ENCODE measurements at places on chromosomes 5 and 9. TPM values are rescaled to one million over a fixed set of nuclear protein-coding genes. Genes with fewer than 3 reads are reported as not detected.

The ANKRD31 gene
- total RNA-seq, result 1.4 TPM

The CDKN2B gene
- 40.3 TPM for total RNA-seq

GRCh38 chr5:180673371-180674089, 24.1 kb upstream of the FLT4 start:
- H3K36me3 ChIP-seq, result no peaks in the 10 kb centered on the region
- H3K4me1 ChIP-seq, result peaks cover 2% of the 10 kb centered on the region
- no peak overlapping the region for H3K4me3 ChIP-seq
- DNase-seq, result no peak
- H3K27me3 ChIP-seq, result peaks cover 71% of the 10 kb centered on the region

GRCh38 chr9:131487621-131488031, 15.1 kb upstream of the POMT1 start:
- H3K36me3 ChIP-seq, result peaks cover 56% of the 10 kb centered on the region
- no peak overlapping the region for H3K27ac ChIP-seq
- no peaks in the 10 kb centered on the region for H3K27me3 ChIP-seq
- H3K4me1 ChIP-seq, result no peaks in the 10 kb centered on the region
- no peak for DNase-seq

- peak overlapping the region; percentile 90 for H3K4me3 ChIP-seq
- no peak for DNase-seq
- no peaks in the 10 kb centered on the region for H3K27me3 ChIP-seq
- peaks cover 11% of the 10 kb centered on the region for H3K36me3 ChIP-seq
- H3K4me1 ChIP-seq, result peaks cover 35% of the 10 kb centered on the region
- H3K27ac ChIP-seq, result peak overlapping the region; percentile 69
Observed at GRCh38 chr9:35746583-35746982, 2.4 kb downstream of the GBA2 start.

GRCh38 chr5:16791036-16791705, 144.9 kb downstream of the MYO10 start:
- H3K27ac ChIP-seq, result no peak overlapping the region
- no peak overlapping the region for H3K4me3 ChIP-seq
- H3K27me3 ChIP-seq, result no peaks in the 10 kb centered on the region
- DNase-seq, result no peak
- H3K36me3 ChIP-seq, result peaks cover 8% of the 10 kb centered on the region

The PCDHAC2 gene
- 12.1 TPM for total RNA-seq

GRCh38 chr5:57561231-57561842, 78.7 kb upstream of the ACTBL2 start:
- H3K4me1 ChIP-seq, result peaks cover 19% of the 10 kb centered on the region
- H3K4me3 ChIP-seq, result no peak overlapping the region
- peak overlapping the region; percentile 77 for H3K27ac ChIP-seq
- no peaks in the 10 kb centered on the region for H3K36me3 ChIP-seq

- no peaks in the 10 kb centered on the region for H3K27me3 ChIP-seq
- peaks cover 21% of the 10 kb centered on the region for H3K36me3 ChIP-seq
- H3K27ac ChIP-seq, result peak overlapping the region; percentile 63
- no peak for DNase-seq
Observed at GRCh38 chr9:20760246-20760891, 76.3 kb downstream of the FOCAD start.

The SMIM32 gene
- total RNA-seq, result 0.32 TPM

DNA sequence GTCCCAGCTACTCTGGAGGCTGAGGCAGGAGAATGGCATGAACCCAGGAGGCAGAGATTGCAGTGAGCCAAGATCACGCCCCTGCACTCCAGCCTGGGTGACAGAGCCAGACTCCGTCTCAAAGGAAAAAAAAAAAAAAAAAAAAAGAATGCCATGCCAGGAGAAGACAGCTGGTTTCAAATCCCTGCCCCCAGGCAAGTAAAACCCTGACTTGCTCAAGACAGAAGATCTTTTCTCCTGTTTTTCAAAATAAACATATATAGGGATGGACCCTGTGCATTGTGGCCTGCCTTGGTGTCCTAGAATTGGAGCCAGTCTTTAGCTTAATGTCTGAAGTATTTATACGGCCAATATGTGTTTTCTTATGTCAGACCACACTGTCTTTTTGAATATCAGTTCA, 177.1 kb downstream of the NR3C1 start:
- no peaks in the 10 kb centered on the region for H3K27me3 ChIP-seq
- peaks cover 37% of the 10 kb centered on the region for H3K4me1 ChIP-seq
- no peak for DNase-seq
- no peak overlapping the region for H3K4me3 ChIP-seq

The SLC34A3 gene
- total RNA-seq, result 0.27 TPM

DNA sequence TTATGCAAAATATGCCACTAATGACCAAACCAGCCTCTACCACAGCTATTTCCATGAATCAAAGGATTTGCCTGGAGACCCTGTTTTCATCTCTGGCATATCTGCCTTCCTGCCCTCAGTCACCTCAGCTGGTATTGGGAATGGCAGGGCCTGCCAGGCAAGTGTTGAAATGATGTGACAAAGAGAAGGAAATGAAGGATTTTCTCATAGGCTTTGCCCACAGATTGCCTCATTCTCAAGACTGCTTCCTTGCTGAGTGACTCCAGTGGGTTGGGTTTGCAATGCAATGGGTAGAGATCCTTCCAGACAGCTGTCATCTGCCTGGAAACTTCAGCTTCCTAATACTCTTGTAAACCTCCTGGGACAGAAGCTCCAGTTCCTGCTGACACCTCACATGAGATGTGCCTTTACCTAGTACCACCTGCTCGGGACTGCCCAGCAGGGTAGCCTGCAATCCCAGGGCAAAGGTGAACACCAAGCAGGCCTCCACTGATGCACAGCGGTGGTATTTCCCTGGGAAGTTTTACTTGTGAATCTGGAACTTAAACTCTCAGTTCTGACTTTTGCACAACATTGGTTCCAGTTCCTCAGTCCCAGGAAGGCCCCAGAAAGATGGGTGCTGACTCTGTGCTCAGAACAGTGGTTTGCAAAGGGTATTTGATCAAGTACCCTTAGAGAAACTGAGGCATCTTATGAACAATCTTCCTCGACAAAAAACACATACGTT, 64.8 kb upstream of the SLC1A1 start:
- no peak overlapping the region for H3K4me3 ChIP-seq
- H3K36me3 ChIP-seq, result no peaks in the 10 kb centered on the region
- peaks cover 18% of the 10 kb centered on the region for H3K4me1 ChIP-seq
- H3K27ac ChIP-seq, result no peak overlapping the region

- no peak overlapping the region for H3K27ac ChIP-seq
- no peak for DNase-seq
- no peaks in the 10 kb centered on the region for H3K4me1 ChIP-seq
- H3K4me3 ChIP-seq, result no peak overlapping the region
Observed at GRCh38 chr5:78339617-78340436, 20.6 kb upstream of the SCAMP1 start.

GRCh38 chr9:129685220-129685932, 19.9 kb downstream of the PRRX2 start:
- no peak overlapping the region for H3K4me3 ChIP-seq
- no peaks in the 10 kb centered on the region for H3K36me3 ChIP-seq
- DNase-seq, result no peak
- peaks cover 20% of the 10 kb centered on the region for H3K27me3 ChIP-seq

DNA sequence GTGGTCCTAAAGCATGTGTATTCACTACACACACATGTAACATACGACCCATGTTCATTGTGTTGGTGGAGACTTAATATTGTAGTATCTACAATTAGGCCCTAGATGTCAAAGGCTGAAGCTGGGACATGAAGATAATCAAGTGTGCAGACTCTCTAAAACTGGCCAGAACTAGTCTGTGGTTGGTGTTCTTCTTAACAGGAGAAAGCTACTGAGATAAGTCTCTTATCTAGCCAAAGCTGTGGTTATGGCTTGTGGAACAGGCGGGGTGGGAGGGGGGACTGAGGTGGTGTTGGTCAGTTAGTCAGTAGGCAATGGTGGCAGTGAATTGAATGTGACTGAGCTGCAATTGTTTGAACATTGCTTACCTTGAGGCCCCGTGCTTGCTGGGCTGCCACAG, 112.7 kb upstream of the SLC24A2 start:
- H3K27me3 ChIP-seq, result peaks cover 9% of the 10 kb centered on the region
- no peak overlapping the region for H3K27ac ChIP-seq
- H3K4me1 ChIP-seq, result no peaks in the 10 kb centered on the region
- H3K36me3 ChIP-seq, result no peaks in the 10 kb centered on the region

The SLC6A7 gene
- total RNA-seq, result not detected

The TMEM171 gene
- not detected for total RNA-seq

All from mesothelial cell of epicardium (in vitro differentiated cells).